NCI-H460 (cell line): ENCODE measurements at places on chromosomes 3 and 15.

GRCh38 chr15:81819924-81820635 is 225.7 kb downstream of the MEX3B start:
- DNase-seq: no peak

GRCh38 chr3:41601404-41601987 is 360.4 kb downstream of the ULK4 start:
- no peak for DNase-seq

DNA sequence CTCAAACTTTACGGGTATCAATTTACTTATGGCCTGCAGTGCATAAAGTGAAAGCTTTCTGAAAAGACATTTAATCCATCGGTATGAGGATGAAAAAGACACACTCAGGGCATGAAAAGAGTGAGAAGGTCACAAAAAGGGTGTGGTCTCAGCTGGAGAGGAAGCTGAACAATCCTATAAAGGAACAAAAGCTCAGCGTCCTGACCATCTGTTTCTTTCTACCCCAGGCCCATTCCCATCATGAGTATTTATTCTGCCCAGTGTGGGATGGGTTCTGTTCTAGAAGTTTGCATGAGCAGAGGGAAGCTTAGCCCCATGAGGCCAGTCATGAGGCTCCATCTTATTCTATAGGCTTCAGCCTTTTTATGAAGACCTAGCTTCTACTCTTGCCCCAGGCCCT is 144.6 kb downstream of the LPP start:
- DNase-seq: no peak

GRCh38 chr3:74387111-74387735 is 227.2 kb downstream of the CNTN3 start:
- no peak for DNase-seq

DNA sequence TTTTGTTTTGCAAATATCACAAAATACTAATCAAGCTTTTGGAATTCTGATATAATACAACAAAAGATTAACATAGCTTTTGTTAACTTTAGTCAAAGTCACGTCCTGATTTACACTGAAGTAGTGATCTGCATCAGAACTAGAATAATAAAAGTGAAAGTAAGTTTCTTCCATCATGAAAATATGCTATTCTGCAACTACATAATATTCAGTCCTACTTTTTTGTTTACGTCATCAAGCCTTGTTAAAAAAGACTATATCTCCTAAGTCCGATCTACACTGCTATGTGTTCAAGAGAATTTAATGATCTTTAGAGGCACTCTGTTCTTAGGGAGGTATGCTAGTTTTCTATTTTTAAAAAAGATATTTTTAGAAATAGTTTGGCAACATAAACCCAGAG is 330.1 kb downstream of the ARPP21 start:
- DNase-seq: no peak

- no peak for DNase-seq
Observed at GRCh38 chr15:68730976-68731897, 89.5 kb downstream of the ANP32A start.

GRCh38 chr3:32836601-32837000 is 18.8 kb downstream of the TRIM71 start:
- DNase-seq: no peak

DNA sequence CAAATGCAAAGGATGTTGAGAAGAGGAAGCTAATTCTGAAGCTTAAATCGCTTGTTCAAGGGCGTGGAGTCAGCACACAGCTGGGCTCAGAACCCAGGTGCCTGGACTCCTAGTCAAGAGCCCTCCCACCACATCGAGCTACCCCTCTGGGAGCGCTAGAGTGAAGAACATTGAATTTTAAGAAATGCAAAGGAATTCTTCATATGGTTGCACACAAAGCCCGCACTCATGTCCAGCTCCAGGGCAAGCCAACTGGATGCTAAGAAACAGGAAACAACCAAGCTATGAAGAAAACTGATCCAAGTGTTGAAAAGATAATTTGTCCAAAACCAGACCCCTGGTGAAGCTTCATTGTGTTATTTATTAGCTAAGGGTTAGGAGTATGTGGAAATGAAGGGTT is 122.3 kb downstream of the ALDH1A2 start:
- no peak for DNase-seq

GRCh38 chr15:95286352-95286880 is 1044.1 kb upstream of the NR2F2 start:
- no peak for DNase-seq

DNA sequence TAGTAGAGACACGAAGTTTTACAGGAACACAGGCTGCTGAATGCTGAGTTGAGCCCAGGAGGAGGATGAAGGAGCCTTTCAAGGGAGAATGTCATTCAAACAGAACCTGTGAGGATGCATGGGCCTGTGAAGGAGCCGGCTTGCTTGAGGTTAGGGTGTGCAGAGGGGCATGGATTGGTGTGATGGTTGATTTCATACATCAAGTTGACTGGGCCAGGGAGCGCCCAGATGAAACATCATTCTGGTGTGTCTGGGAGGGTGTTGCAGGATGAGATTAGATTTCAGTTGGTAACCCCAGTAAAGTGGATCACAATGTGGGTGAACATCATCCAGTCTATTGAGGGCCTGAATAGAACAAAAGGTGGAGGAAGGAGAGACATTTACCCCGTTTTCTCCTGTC is 243.6 kb downstream of the EDEM1 start:
- no peak for DNase-seq

DNA sequence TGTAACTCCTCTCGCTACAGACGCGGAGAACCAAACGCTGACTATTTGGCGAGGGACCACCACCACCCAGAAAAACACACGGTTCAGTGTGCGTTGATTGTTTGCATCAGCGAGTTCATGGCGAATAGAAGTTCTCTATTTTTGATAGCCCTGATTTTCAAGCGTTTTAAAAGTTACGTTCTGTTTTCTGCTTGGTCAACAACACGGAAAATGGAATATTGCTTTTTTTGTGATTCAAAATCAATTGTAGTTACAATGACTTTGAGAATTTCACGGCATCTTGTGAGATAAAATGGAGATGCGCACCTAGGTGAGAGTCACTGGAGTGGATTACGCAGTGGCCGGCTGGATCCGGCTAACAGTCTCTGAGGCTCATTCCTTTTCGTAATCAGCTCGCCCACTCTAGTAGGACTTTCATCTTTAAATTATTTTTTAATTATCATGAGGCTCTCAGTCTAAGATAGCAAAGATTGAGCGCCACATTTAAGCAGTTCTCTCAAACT is 54.8 kb downstream of the CCDC54 start:
- DNase-seq: no peak
